ENCODE measurements at places on chromosomes 2 and 18.

- no peak for DNase-seq
Measured at GRCh38 chr2:39881494-39881893, 102.4 kb upstream of the THUMPD2 start.

- no peak for DNase-seq
Measured at GRCh38 chr2:138107288-138107687, 143.0 kb downstream of the HNMT start.

DNA sequence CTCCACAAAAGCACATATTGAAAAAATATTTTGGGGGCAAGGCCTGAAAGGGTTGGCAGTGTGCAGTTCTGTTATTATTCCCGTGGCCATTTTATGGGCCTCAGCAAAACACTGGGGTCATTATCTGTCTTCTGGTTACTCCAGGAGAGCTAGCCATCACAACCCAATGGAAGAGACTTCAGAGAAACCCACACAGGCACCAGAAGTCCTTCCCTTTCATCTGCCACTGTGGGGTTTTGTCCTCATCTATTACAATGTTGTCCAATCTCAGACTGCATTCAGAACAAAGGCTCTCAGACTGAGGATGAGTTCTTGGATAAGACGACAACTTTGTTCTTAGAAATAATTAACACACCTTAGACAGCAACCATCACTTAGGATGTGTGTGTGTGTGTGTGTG lies 98.4 kb downstream of the PIEZO2 start:
- no peak for DNase-seq

GRCh38 chr2:204775766-204776165 lies 230.5 kb downstream of the PARD3B start:
- no peak for DNase-seq

GRCh38 chr2:44169155-44169898 lies 652 bp downstream of the PPM1B start:
- no peak for DNase-seq

- DNase-seq: no peak
Measured at GRCh38 chr2:38284971-38285370, 92.1 kb downstream of the ATL2 start.

DNA sequence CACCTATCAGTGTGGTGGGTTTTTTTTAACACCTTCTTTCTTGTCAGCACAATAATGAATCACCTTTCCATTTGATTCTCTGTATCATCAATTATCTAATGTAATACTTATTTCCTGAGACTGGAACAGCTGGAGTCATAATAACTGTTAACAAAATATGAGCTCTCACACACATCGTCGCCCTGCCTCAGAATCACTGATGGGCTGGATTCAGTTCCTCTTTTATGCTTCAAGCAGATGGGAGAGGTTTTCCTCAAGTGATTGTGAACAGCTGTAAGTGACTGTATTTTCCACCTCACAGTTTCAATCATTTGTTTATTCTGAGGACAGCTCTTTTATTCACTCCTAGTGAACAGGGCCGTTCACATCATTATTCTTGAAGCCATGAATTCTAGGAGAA lies 330.2 kb downstream of the DSC3 start:
- DNase-seq: no peak

- no peak for DNase-seq
Measured at GRCh38 chr2:186229265-186229664, 256.8 kb upstream of the ZC3H15 start.

GRCh38 chr2:221370076-221370856 lies 201.8 kb downstream of the EPHA4 start:
- no peak for DNase-seq

DNA sequence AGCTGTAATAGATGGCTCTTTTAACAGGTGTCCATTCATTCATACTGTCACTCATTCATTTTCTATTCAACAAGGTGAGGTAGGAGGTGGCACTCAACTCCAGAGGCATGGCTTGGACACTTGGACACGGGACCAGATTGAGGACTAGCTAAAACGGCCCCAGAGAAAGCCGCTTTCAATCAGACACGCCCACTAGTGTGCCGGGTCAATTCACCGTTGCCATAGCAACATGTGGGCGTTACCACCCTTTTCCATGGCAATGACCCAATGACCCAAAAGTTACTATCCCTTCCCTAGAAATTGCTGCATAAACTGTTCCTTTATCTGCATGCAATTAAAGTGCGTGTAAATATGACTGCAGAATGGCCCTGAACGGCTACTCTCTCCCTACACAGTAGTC lies 49.2 kb upstream of the LGALSL start:
- no peak for DNase-seq

- DNase-seq: no peak
Measured at GRCh38 chr2:25853038-25853638, 25.1 kb downstream of the ASXL2 start.

GRCh38 chr2:39217192-39217550 lies 26.6 kb downstream of the CDKL4 start:
- DNase-seq: no peak

GRCh38 chr2:234839285-234839684 lies 112.5 kb upstream of the SH3BP4 start:
- no peak for DNase-seq

DNA sequence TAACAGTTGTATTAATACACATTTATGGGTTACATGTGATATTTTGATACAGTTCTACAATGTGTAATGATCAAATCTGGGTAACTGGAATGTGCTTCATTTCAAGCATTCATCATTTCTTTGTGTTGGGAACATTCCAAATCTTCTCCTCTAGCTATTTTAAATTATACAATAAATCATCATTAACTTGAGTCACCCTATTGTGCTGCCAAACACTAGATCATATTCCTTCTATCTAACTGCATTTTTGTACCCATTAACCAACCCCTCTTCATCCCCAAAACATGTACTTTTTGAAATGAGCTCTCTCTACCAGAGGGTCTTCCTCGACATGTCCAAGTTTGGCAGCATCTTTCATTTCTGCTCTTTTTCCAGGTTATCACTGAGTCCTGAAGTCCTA lies 81.1 kb upstream of the TTC39C start:
- no peak for DNase-seq

GRCh38 chr2:242011167-242011513 lies 141.6 kb downstream of the RTP5 start:
- DNase-seq: no peak

DNA sequence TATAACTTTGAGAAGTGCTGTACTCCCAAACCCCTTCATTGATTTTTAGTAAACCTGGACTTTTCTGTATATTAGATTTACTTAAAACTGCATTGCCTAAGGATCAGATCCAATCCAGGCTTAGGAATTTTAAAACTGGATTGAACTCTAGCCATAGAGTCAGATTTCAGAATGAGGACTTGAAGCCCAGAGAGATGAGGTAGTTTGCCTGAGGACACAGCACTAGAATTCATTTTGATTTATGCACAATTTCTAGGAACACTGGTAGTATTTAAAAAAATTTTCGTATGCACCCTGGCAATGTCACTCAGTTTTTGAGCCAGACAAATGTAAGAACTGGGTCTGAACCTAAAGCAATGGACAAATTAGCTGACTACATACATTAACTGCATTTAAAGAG lies 144.9 kb downstream of the KCTD1 start:
- DNase-seq: no peak

- no peak for DNase-seq
Measured at GRCh38 chr2:111015283-111015995, 105.3 kb upstream of the BCL2L11 start.

GRCh38 chr2:157788201-157788600 lies 87.9 kb downstream of the ACVR1 start:
- no peak for DNase-seq

DNA sequence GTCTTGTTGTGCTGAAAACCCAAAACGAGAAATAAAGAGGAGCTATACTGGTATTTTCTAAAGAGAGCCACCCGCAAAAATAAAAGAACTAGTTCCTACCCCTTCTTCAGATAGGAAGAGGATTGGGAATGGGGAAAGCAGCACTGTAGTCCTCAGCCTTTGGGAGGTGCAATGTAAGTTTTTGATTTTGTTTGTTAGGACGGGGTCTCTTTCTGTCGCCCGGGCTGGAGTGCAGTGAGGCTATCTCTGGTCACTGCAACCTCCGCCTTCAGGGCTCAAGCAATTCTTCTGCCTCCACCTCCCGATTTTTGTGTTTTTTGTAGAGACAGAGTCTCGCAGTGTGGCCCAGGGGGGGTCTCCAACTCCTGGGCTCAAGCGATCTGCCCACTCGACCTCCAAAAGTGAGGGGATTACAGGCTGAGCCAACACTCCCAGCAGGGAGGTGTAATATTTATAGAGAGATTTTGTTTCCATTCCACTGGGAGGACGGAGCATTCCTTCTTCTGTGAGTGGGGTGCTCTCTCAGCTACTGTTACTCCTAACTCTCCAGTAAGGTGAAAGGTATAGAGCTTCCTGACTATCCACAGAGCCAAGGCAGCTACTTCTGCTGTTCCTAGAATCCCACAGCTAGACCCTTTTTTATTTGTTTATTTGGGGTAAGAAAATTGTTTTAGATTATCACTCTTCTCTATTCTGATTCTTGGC lies 13.1 kb upstream of the GULP1 start:
- DNase-seq: no peak

DNA sequence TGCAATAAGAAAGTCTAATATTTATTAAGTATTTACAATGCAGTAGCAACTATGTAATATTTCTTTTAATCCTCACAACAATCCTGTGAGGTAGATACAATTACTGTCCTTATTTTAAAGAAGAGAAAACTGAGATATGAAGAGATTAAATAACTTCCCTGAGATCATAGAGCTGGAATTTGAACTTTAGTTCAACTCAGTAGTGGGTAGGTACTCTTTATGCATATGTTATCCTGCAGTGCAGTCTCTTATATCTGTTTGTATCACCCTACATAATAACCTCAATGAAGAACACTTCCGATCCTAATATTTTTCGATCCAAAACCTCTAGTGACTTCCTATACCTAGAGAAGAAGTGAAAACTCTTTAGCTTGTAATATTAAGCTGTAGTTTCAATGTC lies 64.2 kb downstream of the PLA2R1 start:
- DNase-seq: no peak

- DNase-seq: no peak
Measured at GRCh38 chr18:40347261-40347660, 1607.8 kb upstream of the PIK3C3 start.

DNA sequence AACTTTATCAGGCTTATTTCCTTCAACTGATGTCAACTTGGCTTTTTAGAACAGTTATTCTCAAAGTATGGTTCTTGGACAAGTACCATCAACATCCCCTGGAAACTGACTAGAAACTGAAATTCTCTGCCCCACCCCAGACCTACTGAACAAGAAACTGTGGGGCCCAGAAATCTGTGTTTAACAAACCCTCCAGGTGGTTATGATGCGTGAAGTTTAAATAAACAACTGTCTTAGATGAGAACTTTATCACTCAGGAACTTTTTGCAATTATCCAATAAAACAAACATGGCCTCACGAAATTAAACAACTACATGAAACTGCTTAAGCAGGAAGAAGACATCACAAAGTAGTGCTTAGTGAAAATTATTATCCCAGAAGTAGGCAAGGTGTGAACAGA lies 4.4 kb downstream of the HIBCH start:
- no peak for DNase-seq

DNA sequence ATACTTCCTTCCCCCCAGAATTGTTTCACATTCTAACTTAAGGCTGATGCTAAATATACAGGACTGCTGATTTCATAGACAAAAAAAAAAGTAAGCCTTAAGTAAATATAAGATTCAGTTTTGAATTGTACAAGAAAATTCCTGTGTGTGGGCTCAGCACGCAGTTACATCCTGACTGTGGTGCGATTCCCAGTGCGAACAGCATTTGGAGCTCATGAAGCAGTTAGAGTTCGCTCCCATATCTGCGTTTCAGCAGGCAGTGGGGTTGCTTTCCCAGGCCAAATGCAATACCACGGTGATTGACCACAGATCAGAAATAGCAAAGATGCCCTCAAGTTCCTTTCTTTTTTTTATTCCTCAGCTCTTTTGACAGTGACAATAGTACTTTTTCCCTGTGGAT lies 75.6 kb downstream of the SATB2 start:
- no peak for DNase-seq

- no peak for DNase-seq
Measured at GRCh38 chr2:18829251-18829902, 240.0 kb upstream of the NT5C1B start.

DNA sequence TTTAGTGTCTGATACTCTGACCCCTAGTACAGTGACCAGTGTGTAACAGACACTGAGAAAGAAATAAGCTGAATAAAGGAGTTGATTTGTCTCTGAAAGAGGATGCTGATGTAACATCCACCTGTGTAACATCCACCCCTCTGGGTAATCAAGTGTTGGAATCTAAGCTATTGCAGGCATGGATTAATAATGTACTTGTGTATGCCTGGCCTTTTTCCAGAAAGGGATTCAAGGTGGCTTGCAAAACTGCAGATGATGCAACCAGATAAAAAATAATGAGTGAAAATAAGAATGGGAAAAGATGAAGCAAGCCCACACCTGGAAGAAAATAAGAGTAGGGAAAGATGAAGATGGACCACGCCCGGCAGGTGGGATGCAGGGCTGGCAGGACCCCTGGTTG lies 48.2 kb upstream of the FOXI3 start:
- no peak for DNase-seq

DNA sequence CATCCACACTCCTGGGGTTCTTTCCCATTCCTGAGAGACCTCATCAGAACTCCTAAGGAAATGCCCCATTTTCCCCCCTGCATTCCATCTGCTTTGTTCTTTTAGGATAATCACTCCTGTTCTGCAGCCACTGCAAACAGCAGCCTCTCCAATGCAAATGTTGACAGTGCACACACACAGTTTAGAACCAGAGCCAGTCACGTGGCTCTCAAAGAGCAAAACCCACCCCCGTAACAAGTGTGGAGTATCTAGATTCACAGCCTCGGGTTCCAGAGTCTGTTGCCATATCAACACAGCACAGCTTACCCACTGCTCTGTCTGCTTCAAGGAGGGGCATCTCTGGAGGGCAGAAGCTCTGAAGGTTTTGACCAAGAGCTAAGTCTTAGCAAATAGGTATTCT lies 180.0 kb downstream of the NAPG start:
- no peak for DNase-seq

- DNase-seq: no peak
Measured at GRCh38 chr2:22056621-22057132, 932.9 kb downstream of the TDRD15 start.

DNA sequence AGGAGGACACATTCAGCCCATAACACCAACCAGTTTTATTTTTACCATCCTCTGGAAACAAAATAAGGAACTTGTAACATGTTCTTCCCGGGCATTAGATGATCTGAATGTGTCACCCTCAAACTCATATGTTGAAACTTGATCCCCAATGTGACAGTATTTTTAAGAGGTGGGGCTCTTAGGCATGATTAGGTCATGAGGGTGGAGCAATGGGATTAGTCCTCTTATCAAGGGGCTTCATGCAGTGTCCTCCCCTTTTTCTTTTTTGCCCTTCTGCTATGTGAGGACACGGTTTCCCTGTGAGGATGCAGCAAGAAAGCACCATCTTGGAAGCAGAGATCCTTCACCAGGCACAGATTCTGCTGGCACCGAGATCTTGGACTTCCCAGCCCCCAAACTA lies 401.5 kb upstream of the TRIB2 start:
- DNase-seq: no peak

DNA sequence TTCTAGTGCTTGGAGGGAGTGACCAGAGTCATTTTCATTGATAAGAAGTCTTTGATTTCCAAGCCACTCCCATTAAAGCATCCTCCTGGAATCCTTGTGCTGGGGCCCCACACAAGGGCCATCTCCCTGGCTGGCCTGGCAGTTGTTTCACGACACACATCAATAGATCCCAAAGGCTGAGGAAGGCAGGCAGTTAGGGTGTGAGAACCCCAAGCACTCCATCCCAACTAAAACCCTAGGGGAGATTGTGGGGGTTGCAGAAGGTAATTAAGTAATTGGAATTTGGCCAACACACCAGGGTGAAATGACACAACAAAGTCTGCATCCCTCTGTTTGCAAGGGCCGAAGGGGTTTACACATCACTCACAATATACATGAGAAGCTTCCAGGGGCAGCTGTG lies 578.1 kb upstream of the SYT4 start:
- DNase-seq: no peak
